Activated naive CD8-positive, alpha-beta T cell treated with anti-CD3 and anti-CD28 coated beads, Interleukin-2, amount 10 ng/mL, durations not matched to agents 7 days and 5 days (primary cell): ENCODE measurements at places on chromosomes 3 and 15. TPM values are rescaled to one million over a fixed set of nuclear protein-coding genes. Genes with fewer than 3 reads are reported as not detected.

DNA sequence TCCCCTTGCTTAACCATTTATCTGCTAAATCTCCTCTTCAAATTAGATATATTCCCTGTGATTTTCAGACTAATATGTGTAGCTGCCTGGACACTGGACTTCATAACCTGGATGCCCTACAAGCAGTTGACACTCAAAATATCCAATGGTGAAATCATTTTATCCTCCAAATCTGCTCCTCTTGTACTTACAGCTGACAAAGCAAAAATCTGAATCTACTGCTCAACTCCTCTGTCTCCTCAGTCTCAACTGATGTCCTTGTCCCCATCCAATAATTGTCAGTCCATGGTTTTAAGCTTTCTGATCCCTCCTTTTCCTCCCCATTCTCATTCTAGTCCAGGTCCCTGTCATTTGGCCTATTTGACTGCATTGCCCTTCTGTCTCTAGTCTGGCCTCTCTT, 411.8 kb downstream of the TBC1D5 start:
- no peak overlapping the region for H3K4me3 ChIP-seq
- H3K27me3 ChIP-seq: no peaks in the 10 kb centered on the region

Gene GNL3
- total RNA-seq: 75.9 TPM

DNA sequence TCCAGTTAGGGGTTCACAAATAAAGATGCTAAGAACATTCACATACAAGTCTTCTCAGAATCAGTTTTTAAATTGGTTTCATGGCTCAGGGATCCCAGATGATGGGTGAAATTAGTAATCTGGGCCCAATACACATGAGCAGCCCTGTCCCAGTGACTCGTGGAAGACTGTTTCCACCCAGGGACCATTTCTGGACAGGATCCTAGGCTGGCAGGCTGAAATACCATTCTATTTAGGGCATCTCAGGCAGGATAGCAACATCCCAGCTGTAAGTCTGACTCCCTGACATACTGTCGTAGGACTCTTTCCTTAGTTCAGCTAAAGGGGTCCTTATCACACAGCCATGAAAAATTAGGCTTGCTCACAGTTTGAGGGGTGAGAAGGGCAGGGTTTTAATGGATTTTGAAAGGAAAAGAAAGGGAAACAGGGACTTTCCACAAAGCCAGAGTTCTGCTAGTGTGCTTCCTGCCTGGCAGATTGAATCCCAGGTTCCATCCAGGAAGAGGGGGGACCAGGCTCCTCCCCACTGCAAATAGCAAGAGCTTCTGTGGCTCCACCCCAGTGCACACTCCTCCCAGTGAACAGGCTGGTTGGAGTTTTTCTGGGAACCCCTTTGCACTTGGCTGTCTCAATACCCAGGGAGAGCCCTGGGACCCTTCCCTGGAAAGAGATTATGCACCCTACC, 41.3 kb upstream of the LYZL4 start:
- H3K4me1 ChIP-seq: no peaks in the 10 kb centered on the region
- H3K36me3 ChIP-seq: no peaks in the 10 kb centered on the region
- no peak overlapping the region for H3K27ac ChIP-seq
- DNase-seq: no peak
- H3K27me3 ChIP-seq: peaks cover 4% of the 10 kb centered on the region

- no peak overlapping the region for H3K27ac ChIP-seq
These were observed 40.2 kb upstream of the UBE2E2 start for GRCh38 chr3:23162934-23163333.

- H3K27me3 ChIP-seq: no peaks in the 10 kb centered on the region
- no peaks in the 10 kb centered on the region for H3K4me1 ChIP-seq
- no peak overlapping the region for H3K27ac ChIP-seq
- H3K4me3 ChIP-seq: no peak overlapping the region
- no peaks in the 10 kb centered on the region for H3K36me3 ChIP-seq
These were observed 1101.9 kb downstream of the ROBO1 start for GRCh38 chr3:78665776-78666469.

Gene DAZL
- total RNA-seq: not detected

Gene SLC22A13
- total RNA-seq: 0.57 TPM

Gene SAMD7
- total RNA-seq: not detected

DNA sequence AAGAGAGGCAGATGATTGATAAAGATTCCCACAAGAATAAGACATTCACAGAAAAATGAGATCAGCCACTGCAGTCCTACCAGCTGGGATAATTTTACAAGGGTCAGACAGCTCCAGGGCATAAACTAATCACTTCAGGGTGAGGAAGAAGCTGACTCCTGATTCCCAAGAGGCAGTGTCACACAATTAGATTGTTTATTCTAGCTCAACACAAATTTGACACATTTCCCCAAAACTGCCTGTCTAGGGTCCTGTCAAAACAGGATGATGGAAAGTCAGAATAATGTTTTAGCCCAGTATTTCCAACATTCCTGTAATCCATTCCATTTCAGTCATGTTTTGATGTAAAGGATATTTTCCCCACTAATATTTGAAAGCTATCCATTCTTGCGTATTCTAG, 110.8 kb downstream of the TNIK start:
- H3K27me3 ChIP-seq: no peaks in the 10 kb centered on the region
- H3K36me3 ChIP-seq: peaks cover 17% of the 10 kb centered on the region
- no peak overlapping the region for H3K4me3 ChIP-seq

Gene ACKR2
- total RNA-seq: 3.7 TPM

- no peak for DNase-seq
- H3K4me3 ChIP-seq: no peak overlapping the region
- no peak overlapping the region for H3K27ac ChIP-seq
- H3K36me3 ChIP-seq: peaks cover 40% of the 10 kb centered on the region
These were observed 297.2 kb downstream of the RPLP1 start for GRCh38 chr15:69749797-69750196.

DNA sequence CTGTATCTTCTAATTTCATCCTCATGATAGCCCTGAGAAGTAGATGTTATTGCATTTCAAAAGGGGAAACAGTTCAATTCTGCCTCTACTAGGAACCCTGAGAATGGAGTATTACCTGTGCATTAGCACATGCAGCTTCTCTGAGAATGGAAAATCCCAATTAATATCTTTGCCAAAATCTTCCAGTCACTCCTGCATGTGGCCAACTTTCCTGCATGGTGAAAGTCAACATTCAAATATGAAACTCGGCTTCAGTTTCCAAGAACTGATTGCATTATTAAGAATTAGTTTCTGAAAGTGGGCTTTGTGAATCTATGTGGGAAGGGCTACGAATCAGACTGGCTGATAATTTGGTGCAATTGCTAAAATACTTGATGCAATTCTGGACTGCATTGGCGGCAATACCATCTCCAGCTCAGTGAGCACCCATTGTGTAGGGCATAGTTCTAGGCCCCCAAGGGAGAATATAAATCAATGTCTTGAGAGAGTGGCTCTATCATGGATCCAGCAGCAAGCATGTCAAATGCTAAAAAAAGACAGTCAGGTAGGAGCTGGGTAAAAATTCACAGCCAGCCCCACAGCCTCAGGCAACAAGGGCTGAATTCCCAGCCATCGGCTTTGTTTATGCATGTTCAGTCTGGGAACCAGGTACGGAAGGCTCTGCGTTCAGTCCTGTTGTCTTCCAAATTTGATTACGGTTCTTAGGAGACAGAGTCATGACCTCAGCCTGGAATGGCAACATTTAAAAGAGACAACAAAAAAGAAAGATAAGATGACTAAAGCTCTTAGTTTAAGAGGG, 18.8 kb upstream of the BCL6 start:
- no peak overlapping the region for H3K27ac ChIP-seq
- peaks cover 6% of the 10 kb centered on the region for H3K4me1 ChIP-seq
- no peak overlapping the region for H3K4me3 ChIP-seq
- no peaks in the 10 kb centered on the region for H3K27me3 ChIP-seq
- peaks cover 25% of the 10 kb centered on the region for H3K36me3 ChIP-seq

GRCh38 chr3:69460034-69460433, 74.1 kb upstream of the FRMD4B start:
- H3K4me3 ChIP-seq: no peak overlapping the region
- no peaks in the 10 kb centered on the region for H3K36me3 ChIP-seq
- H3K27me3 ChIP-seq: no peaks in the 10 kb centered on the region
- no peak for DNase-seq
- H3K27ac ChIP-seq: no peak overlapping the region

DNA sequence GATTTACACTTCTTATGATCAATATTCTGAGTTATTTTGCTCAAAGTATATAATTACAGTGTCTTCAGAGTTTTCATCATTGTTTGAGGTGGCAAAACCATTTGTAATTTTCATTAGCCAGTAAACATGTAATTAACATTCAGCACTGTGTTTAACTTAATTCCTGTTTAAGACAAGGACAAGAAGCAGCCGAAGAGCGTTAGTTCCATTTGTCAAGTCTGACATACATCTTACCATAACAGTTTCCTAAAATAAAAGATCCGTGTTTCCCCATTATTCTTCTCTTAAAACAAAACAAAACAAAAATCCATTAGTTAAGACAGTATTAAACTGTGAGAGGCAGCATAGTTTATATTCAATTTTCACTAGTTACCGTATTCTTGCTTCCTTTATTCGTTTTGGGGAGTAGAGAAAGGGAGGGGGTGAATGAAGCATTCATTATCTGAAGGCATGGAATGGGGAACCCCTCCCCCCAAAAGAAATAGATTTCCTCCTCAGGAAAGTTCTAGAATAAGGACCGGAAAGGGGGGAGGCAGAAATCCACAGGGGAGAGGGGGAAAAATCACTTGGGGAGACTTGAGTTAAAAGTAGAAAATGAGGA, 5.5 kb upstream of the NR2F2 start:
- no peaks in the 10 kb centered on the region for H3K36me3 ChIP-seq
- DNase-seq: no peak
- no peak overlapping the region for H3K4me3 ChIP-seq
- H3K27ac ChIP-seq: no peak overlapping the region
- peaks cover 86% of the 10 kb centered on the region for H3K27me3 ChIP-seq

Gene SLC9C1
- total RNA-seq: not detected

- H3K4me3 ChIP-seq: no peak overlapping the region
- peaks cover 35% of the 10 kb centered on the region for H3K4me1 ChIP-seq
- peaks cover 29% of the 10 kb centered on the region for H3K36me3 ChIP-seq
- no peaks in the 10 kb centered on the region for H3K27me3 ChIP-seq
These were observed 113.6 kb downstream of the PLCL2 start for GRCh38 chr3:16998236-16998923.

- H3K4me1 ChIP-seq: peaks cover 36% of the 10 kb centered on the region
- H3K4me3 ChIP-seq: no peak overlapping the region
- H3K27ac ChIP-seq: no peak overlapping the region
These were observed 11.6 kb downstream of the ARPP19 start for GRCh38 chr15:52557274-52557641.

DNA sequence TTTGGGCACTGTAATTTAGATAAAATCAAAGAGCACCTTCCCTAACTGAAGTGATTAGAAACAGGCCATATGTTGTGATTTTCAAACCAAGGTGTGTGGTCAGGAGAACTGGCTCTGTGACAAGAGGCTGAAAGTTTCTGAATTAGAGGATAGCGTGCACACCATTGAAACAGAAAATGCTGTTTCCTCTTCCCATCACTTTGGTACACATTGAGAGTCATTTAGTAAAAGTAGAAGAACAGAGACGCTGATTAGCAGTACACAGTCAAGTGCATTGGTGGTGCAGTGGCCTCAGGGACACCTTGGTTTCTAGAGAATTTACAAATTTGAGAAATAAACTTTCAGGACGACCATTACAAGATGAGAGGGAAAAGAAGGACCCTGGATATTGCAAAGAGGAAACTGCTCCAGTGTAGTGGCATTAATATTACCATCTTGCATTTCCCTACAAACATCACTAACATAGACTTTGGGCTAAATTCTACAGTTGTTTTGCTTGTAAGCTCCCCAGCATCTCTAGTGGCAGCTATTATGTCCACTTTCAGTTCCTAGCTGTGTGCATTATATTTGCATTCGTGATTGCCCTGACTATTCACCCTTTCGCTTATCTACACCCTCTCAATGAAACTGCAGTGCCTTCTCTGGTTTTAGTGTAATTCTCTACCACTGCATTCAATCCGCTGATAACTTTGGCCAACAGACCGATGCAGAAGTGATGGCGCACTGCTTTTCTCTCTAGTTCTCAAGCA, 728.1 kb upstream of the GRM7 start:
- no peaks in the 10 kb centered on the region for H3K36me3 ChIP-seq
- no peaks in the 10 kb centered on the region for H3K27me3 ChIP-seq
- no peaks in the 10 kb centered on the region for H3K4me1 ChIP-seq
- DNase-seq: no peak
- no peak overlapping the region for H3K27ac ChIP-seq
- no peak overlapping the region for H3K4me3 ChIP-seq

- no peak overlapping the region for H3K27ac ChIP-seq
- H3K4me3 ChIP-seq: no peak overlapping the region
- H3K4me1 ChIP-seq: no peaks in the 10 kb centered on the region
- no peaks in the 10 kb centered on the region for H3K27me3 ChIP-seq
- no peaks in the 10 kb centered on the region for H3K36me3 ChIP-seq
These were observed 7.8 kb downstream of the SLC28A2 start for GRCh38 chr15:45259796-45260195.

Gene SPESP1
- total RNA-seq: 0.57 TPM

GRCh38 chr15:97989299-97989698, 28.8 kb downstream of the ARRDC4 start:
- H3K4me1 ChIP-seq: no peaks in the 10 kb centered on the region
- no peak overlapping the region for H3K27ac ChIP-seq
- H3K4me3 ChIP-seq: no peak overlapping the region
- no peaks in the 10 kb centered on the region for H3K36me3 ChIP-seq

GRCh38 chr15:72781631-72782030, 1.9 kb downstream of the ADPGK start:
- H3K27me3 ChIP-seq: no peaks in the 10 kb centered on the region
- peak overlapping the region; percentile 61 for H3K4me3 ChIP-seq
- no peak for DNase-seq
- H3K36me3 ChIP-seq: peaks cover 36% of the 10 kb centered on the region

DNA sequence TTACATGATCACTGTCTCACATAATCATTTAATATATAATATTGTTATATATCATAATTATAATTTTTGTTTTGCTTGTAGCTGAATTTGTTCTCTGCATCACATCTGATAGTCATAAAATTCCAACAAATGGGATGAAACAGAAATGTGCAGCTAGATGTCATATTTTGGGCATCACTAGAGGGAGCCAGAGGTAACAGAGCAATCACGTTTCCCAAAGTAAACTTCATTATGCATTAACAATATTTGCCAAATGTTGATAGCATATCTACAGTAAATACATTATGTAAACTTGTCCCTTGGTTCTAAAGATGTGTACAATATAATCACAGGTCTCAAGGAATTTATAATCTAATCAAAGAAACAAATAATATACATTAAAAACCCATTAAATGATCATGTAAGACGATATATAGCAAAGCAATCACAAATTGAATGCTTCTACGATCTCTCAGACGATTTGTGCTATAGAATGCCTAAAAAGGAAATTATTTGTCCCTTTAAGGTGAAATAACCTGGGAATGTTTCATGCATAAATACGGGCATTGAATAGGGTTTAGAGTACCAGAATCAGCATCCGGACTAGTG, 234.2 kb upstream of the MCTP2 start:
- no peaks in the 10 kb centered on the region for H3K36me3 ChIP-seq
- H3K27ac ChIP-seq: no peak overlapping the region
- peaks cover 10% of the 10 kb centered on the region for H3K27me3 ChIP-seq

- no peak overlapping the region for H3K27ac ChIP-seq
- H3K27me3 ChIP-seq: peaks cover 37% of the 10 kb centered on the region
- peaks cover 4% of the 10 kb centered on the region for H3K4me1 ChIP-seq
- DNase-seq: no peak
- H3K4me3 ChIP-seq: no peak overlapping the region
These were observed 55.6 kb downstream of the LHFPL4 start for GRCh38 chr3:9497821-9498565.

Gene NMNAT3
- 1.3 TPM for total RNA-seq
